GM12891 (cell line): ENCODE measurements at places on chromosomes 1 and 21.

- no peak for DNase-seq
Measured at GRCh38 chr21:29434081-29434480, 135.4 kb downstream of the BACH1 start.

DNA sequence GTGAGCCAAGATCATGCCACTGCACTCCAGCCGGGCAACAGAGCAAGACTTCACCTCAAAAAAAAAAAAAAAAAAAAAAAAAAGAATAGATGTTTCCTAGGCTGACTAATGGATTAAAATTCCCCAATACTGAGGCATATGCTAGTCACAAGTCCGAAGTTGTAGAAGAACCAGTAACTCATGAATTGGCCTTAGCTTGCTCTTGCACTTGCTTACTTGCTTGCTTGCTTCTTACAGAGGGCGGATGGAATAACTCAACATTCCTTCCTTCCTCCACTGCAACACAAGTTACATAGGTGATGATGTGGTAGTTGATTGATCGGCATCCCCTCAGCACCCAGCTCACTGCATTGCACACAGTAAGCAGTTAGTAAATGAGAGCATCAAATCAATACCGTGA is 2.8 kb upstream of the TARS2 start:
- no peak for DNase-seq

DNA sequence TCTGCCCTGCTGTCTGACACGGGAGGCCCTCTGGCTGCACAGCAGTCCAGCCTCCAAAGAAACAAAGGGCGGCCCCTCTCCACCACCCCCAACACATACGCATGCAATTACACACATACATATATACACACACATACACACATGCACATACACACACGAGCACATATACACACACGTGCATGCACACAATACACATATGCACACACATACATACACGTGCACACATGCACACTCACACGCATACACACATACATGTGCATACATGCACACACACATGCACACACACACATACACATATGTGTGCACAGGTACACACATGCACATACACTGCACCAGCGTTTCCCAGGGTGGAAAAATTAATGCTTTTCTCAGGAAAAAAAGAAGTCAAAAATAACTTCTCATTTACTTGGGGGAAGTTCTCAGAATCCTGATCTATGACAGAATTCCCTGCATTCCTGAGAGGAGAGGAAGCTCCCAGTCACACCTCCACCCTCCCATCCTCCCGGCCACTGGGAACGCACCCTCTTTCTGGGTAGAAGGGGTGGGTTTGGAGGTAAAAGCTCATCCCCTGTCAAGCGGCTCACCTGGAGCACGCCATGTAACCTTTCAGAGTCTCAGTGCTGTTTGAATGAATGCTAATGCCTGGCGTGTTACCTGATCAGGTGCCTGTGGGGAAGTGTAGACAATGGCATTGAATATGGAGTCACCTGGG is 33.1 kb upstream of the KLHDC7A start:
- DNase-seq = no peak

- no peak for DNase-seq
Measured at GRCh38 chr1:153262462-153263157, 3.1 kb downstream of the LORICRIN start.

DNA sequence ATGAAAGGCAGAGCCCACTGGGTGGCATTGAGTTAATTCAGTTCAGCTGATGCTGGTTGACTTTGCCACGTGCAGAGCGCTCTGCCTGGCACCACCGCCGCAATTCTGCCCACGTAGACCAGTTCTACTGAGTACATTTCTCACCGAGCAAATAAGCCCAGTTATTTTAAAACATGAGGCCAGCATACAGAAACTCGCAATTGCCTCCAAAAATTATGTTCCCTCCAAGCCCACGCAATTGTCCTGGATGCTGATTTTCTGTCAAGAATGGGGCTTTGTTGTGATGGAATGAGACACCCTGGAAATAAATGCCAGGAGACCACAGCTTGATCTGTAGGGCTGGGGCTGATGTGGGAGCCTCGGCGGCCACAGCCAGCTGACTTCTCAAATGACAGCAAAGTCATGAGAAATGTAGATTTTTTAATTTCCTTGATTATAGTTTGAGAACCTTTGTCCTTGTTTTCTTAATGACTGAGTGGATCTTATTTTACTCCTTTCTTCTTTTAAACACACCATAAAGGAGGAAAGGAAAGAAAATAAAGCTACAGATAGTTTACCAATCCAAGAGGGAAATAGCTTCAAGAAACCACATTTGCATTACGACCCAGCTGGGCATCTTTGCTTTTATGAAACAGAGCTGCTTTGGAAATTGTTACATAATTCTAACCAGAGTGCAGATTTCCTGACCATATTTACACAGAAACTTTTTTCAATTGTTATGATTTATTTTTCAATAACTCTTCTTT is 11.6 kb upstream of the PARP1 start:
- DNase-seq = no peak

DNA sequence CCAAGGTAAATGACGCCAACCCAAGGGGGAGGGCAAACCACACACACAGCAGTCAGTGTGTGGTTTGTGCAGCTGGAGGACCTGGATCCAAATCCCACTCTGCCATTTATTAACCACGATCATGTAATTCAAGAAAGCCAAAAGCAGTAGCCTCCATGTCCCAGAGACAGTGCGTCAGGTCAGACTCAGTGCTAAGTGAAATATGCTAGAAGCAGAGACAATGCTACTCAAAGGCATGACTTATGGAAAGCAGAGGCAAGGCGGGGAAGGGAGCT is 13.6 kb downstream of the TTC39A start:
- DNase-seq = no peak

GRCh38 chr1:240650877-240651276 is 38.9 kb upstream of the GREM2 start:
- DNase-seq = no peak

DNA sequence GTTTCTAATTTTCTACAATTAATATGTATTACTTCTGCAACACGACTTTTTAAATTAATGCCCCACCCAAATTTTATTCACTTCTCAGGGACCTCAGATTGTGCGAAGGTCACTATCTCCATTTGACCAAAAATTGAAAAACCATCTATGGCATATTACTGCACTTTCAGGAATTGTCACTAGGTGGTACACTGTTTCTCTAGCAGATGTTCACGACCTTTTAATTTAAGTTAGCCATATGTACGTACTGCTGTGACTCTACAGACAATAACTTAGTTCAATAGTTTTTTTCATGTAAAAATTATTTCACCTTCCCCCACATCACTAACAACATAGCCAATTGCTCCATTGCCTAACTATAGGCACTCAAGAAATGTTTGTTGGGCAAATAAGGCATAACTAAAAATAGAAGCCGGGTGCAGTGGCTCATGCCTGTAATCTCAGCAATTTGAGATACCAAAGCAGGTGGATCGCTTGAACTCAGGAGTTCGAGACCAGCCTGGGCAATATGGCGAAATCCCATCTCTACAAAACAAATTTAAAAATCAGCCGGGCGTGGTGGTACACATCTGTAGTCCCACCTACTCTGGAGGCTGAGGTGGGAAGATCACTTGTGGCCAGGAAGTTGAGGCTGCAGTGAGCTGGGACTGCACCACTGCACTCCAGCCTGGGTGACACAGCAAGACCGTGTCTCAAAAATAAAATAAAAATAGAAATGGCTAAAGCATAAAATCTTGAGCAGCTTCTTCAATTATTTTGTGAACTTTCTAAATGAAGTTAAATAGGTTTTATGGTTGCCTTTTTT is 75.7 kb upstream of the PKN2 start:
- DNase-seq = peak; percentile 10

GRCh38 chr1:25026730-25027450 is 96.8 kb upstream of the RUNX3 start:
- no peak for DNase-seq

DNA sequence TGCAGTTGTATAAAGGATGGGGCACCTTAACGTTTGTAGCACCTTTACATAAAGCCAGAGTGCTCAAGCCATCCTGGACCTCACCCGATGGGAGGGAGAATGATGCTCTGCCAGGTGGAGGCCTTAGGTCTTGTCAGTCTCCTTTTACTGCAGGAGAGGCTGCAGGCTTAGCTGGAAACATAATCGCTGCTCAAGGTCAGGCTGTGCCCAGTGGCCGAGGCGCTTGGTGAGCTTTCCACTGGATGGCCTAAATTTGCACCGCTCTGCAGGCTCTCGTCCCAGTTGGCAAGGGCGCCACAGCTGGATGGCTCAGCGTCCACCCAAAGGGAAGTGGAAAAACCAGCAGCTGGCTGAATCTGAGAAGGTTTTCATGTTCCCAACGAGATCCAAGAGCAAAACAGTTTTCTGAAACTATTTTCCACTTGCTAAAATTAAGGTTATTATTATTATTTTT is 438.9 kb downstream of the CAMTA1 start:
- no peak for DNase-seq

GRCh38 chr1:156677616-156678596 is 699 bp upstream of the NES start:
- DNase-seq = no peak

- DNase-seq = no peak
Measured at GRCh38 chr1:2403273-2403672, 9.1 kb downstream of the PEX10 start.

GRCh38 chr1:58574816-58575215 is 2.2 kb downstream of the TACSTD2 start:
- DNase-seq = no peak
